ENCODE measurements at places on chromosomes 5 and 9.

DNA sequence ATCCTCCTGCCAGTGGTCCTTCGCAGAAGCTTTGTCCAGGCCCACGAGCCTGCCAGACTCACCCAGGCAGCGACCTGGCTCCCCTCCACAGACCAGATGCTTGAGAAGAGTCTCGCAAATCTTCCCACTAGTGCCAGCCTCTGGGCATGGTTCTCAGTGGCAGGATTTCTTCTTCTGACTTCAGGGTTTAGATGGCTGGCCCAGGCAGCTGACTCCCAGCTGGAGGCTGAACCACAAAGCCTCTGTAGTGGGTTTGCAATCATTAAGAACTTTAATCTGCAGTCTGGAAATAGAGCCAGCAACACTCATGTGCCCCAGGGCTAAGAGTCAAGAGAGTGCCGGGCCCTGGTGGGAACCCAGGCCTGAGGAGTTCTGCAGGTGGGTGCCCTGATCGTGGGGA, 90.6 kb upstream of the ICE1 start:
- no peak for DNase-seq

DNA sequence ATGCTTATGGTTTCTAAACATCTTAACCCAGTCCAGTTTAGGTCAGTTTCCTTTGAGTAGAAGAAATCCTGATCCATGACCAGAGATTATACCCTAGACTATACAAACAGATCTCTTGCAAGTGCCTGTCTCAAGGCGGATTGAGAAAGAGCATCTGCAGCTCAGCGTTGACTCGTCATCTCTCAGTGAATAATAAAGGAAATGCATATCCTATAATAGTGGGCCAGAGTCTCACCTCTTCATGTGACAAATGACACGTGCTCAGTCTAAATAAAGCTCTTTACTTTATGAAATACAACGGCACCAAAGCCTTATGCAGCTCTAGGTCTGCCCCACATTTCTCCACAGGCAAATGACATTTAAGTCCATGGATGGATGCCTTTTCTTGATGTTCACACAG, 179.4 kb upstream of the NR3C1 start:
- DNase-seq, result no peak

DNA sequence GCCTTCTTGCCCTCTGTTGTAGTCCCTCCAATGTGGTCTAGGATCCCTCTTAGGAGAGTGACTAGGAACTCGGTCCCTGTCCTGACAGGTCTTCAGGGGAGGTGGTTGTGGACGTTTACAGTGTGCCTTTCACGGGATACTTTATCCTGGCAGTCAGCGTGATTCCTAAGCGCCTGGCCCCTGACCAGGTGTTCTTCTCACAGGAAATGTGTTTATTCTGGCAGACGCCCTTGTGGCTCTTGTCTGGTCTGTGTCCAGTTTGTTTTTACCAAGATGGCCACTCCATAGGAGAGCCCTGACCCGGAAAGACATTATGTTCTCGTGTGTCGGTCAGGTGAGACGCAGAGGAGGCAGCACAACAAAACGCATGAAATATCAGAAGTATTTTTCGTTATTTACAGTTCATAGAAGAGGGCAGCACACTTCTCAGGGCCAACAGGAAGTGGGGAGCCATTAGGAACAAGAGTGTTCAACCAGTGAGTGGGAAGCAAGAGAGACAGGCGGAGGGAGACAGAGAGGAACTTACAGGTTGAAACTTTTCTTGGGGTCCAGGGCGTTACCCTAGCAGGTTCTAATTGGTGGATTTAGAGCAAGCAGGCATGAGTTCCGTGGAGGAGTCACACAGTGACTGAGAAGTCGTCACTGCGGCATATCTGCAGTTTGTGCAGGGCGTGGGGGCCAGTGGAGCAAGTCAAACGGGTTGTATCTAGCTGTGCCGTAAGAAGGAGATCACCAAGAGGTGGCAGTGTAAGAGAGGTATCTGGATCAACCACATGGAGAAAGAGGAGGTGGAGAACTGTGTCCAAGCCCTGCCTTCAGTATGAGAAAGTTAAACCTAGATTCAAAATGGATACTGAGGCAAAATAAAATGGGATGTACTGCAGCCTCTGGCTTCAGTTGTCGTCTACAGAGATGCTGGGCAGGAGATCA, 412.9 kb downstream of the ZSWIM6 start:
- DNase-seq, result no peak

DNA sequence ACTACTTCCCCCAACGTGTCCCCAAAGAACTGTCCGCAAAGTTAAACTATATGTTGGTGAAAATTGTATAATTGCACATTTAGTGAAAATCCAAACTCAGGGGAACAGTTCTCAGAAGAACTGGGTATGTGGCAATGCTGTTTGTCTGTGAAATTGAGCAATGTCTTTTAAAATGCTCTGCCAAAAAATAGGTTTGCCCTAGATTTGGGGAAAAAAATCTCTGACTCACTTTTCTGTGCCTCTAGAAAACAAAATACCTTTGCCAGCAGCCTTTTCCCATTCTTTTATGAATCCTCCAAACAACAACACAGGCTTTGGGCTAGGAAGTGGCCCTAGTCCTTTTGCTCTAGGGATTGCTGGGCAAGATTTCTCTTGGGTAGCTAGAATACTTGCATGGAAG, 37.4 kb upstream of the ZNF608 start:
- no peak for DNase-seq

GRCh38 chr9:32339424-32339823, 45.0 kb upstream of the ACO1 start:
- no peak for DNase-seq

DNA sequence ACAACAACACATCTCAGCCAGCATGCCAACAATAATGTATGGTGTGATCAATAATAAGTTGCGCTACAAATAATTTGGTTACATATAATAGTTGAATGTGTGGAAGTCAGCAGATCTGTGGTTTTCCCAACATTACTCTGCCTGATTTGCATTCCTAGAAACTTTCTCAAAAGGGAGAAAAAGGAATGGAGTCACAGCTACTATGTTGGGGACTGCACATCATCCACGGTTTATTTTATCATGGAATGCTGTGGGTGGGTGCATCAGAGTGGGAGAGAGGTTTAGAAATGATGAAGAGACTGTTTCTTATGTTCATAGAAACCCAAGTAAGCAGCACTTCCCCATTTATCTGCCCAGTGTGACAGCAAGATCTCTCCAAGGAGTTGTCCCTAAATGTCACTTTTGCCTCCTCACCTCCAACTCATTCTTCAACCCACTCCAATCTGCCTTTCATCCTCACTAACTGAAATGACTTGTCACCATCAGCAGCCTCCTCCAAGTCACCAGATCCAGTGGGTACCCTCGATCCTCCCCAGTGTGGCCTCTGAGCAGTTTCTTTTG, 2.8 kb upstream of the SPOCK1 start:
- DNase-seq, result no peak

DNA sequence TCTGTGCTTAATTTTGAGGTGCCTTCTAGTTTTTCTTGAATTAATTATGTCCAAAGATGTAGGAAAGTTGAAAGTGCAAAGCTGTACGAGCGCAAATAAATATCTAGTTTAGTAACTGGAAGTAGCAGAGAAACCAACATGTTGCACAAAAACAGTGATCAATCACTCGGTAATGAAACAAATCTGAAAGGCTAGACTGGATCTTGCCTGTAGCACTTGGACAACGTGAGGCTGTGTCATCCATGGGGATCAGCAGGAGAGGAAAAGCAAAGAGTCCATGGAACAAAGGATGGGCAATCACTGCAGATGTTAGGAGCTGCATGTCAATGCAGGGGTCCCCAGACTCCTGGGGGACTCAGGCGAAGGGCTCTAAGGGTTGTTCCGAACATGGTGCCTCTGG, 424.2 kb downstream of the IRX1 start:
- no peak for DNase-seq

GRCh38 chr9:87713278-87713987, 12.5 kb upstream of the CTSL start:
- DNase-seq, result no peak

Data from DMS 273 treated with DMSO at 0.1 percent for 48 hours (cell line).